CD4-positive, alpha-beta T cell treated with Interferon alpha-2 for 1 hour (primary cell): ENCODE measurements at places on chromosomes 16 and 17.

DNA sequence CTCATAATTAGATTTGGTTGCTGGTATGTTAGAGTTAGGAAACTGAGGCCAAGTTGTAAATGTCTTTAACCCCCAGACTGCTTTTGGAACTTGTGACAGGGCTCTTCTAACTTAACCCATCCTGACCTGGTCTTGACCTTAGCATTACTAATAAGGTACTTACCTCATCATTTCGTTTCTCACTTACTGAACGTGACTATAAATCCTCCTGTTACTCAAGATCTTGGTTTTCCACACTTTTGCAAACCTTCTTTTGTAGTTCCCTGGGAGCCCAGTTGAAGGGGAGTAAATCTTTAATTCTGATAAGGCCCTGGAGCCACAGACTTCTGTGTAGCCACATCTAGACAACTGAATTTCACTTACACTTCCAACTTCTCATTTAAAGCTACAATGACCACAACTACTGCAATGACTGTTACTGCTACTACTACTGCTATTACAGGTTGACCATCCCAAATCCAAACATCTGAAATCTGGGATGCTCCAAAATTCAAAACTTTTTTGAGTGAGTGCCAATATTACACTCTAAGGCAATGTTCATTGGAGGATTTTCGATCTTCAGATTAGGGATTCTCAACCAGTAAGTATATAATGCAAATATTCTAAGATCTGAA is 248.8 kb upstream of the TBX2 start:
- DNase-seq, result no peak

DNA sequence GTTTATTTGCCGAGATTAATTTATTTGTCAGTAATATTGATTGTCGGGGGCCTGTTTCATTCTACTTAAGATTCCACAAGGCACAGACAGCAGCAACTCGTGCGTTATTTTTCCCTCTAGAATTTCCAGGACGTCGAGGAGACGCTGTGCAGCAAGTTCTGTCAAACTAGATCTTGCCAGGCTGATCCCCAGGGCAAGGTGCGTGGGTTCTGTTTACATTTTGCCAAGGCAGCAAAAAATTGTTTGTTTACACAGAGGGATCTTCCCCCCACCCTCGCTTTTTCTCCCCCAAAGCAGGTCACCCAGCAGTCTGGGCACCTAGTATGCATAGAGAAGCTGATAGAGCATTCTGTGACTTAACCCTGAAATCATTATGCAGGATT is 111.4 kb downstream of the IRX3 start:
- DNase-seq, result no peak

- no peak for DNase-seq
Observed at GRCh38 chr16:85220964-85221731, 108.9 kb upstream of the CIBAR2 start.

GRCh38 chr16:35747658-35748455 is 2288.4 kb downstream of the TP53TG3F start:
- DNase-seq, result no peak

GRCh38 chr17:35765756-35766488 is 5.2 kb downstream of the C17orf50 start:
- DNase-seq, result no peak

DNA sequence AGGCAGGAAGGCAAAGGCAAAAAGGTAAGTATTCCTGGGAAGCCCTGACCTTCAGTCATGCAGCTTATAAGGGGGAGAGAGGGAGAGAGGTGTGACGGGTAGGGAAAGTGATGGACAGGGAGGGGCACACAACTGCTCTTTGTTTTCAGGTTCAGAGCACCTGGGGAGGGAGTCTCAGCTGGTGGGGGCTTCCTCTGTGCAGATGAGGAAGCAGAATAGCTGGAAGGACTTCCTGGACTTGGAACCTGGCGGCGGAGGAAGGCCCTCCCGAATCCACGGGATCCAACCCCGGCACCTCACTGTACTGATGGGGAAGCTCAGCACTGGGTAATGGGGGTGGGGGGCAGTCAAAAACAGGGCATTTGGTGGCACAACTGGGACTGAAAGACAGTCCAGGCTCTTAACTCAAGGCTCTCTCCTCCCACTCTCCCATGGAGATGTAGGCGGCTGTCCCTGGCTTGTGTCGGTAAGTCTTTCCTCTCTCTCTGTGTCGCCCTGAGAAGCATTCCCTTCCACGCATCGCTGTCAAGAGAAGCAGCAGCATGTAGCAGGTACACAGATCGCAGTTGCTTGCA is 11.9 kb upstream of the PITPNM3 start:
- no peak for DNase-seq
